T-cell (primary cell): ENCODE measurements at places on chromosomes 4 and X.
A peak's percentile ranks its signal among the peaks of the same experiment; 100 is the strongest.

DNA sequence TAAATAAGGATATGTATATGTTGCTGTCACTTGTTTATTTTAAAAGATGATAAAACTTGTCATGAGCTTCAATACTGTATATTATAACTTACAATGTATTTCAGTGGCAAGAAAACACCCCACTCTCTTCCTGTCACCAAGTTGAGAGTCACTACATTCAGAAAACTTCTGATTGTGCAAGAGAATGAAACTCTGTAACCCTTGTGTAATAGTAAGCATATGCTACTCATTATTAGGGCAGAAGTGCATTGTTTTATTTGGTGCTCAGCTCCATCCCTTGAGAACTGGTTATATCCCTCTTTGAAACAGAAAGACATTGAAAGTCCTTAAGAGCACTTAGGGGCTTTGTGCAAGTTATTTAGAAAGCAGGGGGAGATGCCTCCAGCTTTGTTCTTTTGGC lies 594.5 kb downstream of the ARAP2 start:
- DNase-seq = no peak
- no peaks in the 10 kb centered on the region for H3K27me3 ChIP-seq
- no peaks in the 10 kb centered on the region for H3K4me1 ChIP-seq
- no peaks in the 10 kb centered on the region for H3K36me3 ChIP-seq
- no peak overlapping the region for H3K27ac ChIP-seq
- no peak overlapping the region for H3K4me3 ChIP-seq

GRCh38 chr4:137359691-137360315 lies 172.5 kb downstream of the PCDH18 start:
- no peaks in the 10 kb centered on the region for H3K36me3 ChIP-seq
- no peaks in the 10 kb centered on the region for H3K27me3 ChIP-seq
- no peaks in the 10 kb centered on the region for H3K4me1 ChIP-seq

DNA sequence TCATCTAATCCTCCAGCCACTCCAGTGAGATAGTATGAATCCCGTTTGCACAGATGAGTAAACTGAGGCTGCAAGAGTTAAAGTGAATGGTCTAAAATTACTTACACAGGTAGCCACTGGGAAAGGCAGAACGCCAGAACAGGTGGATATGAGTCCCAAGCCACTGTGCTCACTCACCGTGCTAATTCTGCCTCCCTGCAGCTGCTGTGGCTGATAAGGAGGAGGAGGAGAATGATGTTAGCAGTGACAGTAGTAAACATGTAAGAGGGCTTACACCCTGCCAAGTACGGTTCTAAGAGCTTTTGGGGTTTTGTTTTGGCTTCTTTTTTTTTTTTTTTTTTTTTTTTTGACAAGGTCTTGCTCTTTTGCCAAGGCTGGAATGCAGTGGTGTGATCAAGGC lies 90.5 kb upstream of the PRPS2 start:
- no peaks in the 10 kb centered on the region for H3K27me3 ChIP-seq
- no peak overlapping the region for H3K4me3 ChIP-seq
- DNase-seq = no peak
- H3K4me1 ChIP-seq = no peaks in the 10 kb centered on the region
- H3K27ac ChIP-seq = no peak overlapping the region

GRCh38 chr4:184968784-184969201 lies 49.5 kb upstream of the HELT start:
- no peaks in the 10 kb centered on the region for H3K36me3 ChIP-seq
- no peaks in the 10 kb centered on the region for H3K4me1 ChIP-seq
- H3K4me3 ChIP-seq = no peak overlapping the region
- DNase-seq = no peak
- H3K27ac ChIP-seq = no peak overlapping the region
- H3K27me3 ChIP-seq = no peaks in the 10 kb centered on the region

GRCh38 chr4:185597532-185598188 lies 62.4 kb upstream of the PDLIM3 start:
- H3K4me3 ChIP-seq = no peak overlapping the region
- H3K4me1 ChIP-seq = no peaks in the 10 kb centered on the region
- H3K36me3 ChIP-seq = no peaks in the 10 kb centered on the region
- DNase-seq = peak; percentile 59
- H3K27ac ChIP-seq = no peak overlapping the region

DNA sequence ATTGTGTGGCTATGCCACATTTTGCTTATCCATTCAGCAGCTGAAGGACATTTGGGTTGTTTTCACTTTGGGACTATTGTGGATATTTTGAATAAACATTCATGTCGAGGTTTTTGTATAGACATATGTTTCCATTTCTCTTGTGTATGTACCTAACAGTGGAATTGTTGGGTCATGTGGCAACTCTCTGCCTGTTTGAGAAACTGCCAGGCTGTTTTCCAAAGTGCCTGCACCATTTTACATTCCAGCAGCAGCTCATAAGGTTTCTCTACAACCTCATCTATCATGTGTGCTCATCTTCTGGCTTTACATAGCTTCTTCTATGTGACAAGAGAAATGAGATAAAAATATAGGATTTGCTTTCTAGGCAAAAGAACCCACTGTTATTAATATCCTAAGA lies 29.5 kb upstream of the TSPAN5 start:
- no peak for DNase-seq
- peak overlapping the region; percentile 39 for H3K27ac ChIP-seq
- peaks cover 12% of the 10 kb centered on the region for H3K4me1 ChIP-seq
- H3K4me3 ChIP-seq = no peak overlapping the region
- no peaks in the 10 kb centered on the region for H3K36me3 ChIP-seq
- H3K27me3 ChIP-seq = no peaks in the 10 kb centered on the region

DNA sequence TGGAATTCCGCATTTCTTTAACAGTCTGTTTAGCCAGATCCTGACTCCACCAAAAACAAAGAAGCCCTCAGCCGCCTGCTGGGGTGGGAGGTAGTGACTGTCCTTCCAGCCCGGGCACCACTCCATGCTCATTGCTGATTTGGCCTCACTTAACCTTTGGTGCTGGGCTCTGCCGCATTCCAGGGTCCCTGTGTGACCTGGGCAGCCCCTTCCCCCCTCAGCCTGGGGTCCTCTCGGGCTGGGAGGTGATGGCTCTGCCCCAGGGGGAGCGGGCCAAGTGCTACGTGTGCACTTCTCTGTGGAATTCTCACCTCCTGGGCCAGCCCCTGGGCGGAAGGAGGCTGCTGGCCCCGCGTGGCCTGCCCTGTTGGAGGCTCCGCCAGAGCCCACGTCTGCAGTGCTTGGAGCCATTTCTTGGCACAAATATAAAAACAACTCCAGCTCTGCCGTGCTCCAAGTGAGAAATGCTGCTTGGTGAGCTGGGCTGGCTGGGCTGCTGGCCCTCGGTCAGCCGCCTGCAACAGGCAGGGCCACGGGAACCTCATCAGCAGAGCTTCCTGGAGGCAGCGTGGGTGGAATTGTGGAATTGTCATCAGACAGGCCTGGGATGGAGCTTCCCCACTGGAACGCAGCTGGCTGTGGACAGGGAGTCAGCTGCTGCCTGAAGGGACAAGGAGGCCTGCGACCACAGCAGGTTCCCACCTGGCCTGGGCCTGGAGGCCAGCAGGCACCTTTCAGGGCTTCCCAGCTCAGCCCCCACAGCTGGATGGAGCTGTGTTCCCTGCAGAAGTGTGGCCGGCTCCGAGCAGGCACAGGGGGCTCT lies 66.0 kb downstream of the TRMT44 start:
- H3K27ac ChIP-seq = no peak overlapping the region
- H3K36me3 ChIP-seq = no peaks in the 10 kb centered on the region
- no peaks in the 10 kb centered on the region for H3K4me1 ChIP-seq
- no peak overlapping the region for H3K4me3 ChIP-seq
- DNase-seq = no peak
- no peaks in the 10 kb centered on the region for H3K27me3 ChIP-seq

GRCh38 chr4:175325230-175325629 lies 407.1 kb downstream of the ADAM29 start:
- no peak overlapping the region for H3K4me3 ChIP-seq
- no peaks in the 10 kb centered on the region for H3K27me3 ChIP-seq
- no peak overlapping the region for H3K27ac ChIP-seq
- H3K4me1 ChIP-seq = no peaks in the 10 kb centered on the region
- no peaks in the 10 kb centered on the region for H3K36me3 ChIP-seq

GRCh38 chr4:133865612-133866327 lies 335.8 kb downstream of the PABPC4L start:
- H3K27ac ChIP-seq = no peak overlapping the region
- no peak overlapping the region for H3K4me3 ChIP-seq
- DNase-seq = no peak
- H3K36me3 ChIP-seq = no peaks in the 10 kb centered on the region

- no peak overlapping the region for H3K27ac ChIP-seq
- H3K27me3 ChIP-seq = no peaks in the 10 kb centered on the region
- H3K4me3 ChIP-seq = no peak overlapping the region
- no peaks in the 10 kb centered on the region for H3K36me3 ChIP-seq
- H3K4me1 ChIP-seq = no peaks in the 10 kb centered on the region
Measured at GRCh38 chrX:22134681-22135080, 102.6 kb downstream of the PHEX start.

- DNase-seq = no peak
- no peaks in the 10 kb centered on the region for H3K4me1 ChIP-seq
- no peaks in the 10 kb centered on the region for H3K27me3 ChIP-seq
- no peaks in the 10 kb centered on the region for H3K36me3 ChIP-seq
- no peak overlapping the region for H3K4me3 ChIP-seq
Measured at GRCh38 chrX:106954041-106954440, 33.8 kb downstream of the CLDN2 start.

GRCh38 chr4:158068068-158068467 lies 104.8 kb downstream of the GASK1B start:
- no peak overlapping the region for H3K27ac ChIP-seq
- DNase-seq = no peak
- H3K4me1 ChIP-seq = no peaks in the 10 kb centered on the region
- H3K36me3 ChIP-seq = no peaks in the 10 kb centered on the region

- no peaks in the 10 kb centered on the region for H3K36me3 ChIP-seq
- H3K4me3 ChIP-seq = no peak overlapping the region
- H3K27me3 ChIP-seq = no peaks in the 10 kb centered on the region
- no peak overlapping the region for H3K27ac ChIP-seq
- DNase-seq = no peak
- H3K4me1 ChIP-seq = peaks cover 13% of the 10 kb centered on the region
Measured at GRCh38 chrX:119763836-119764387, 5.5 kb downstream of the SOWAHD start.

DNA sequence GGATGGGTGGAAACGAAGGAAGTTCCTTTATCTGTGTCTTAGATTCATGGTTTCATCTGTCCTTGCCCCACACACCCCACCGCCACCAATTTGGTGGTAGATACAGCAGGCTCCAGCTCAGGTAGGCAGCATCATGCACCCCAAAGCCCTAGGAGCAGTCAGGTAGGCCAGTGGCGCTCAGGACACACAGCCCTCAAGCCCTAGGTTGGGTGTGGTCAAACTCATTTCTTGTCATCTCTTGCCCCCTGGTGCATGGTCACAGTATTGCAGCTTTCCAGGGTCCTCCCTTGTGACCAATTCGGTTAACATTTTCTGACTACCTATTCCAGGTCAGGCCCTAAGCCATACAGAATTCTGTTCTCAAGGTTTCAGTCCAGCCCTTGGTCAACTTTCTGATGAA lies 14.5 kb upstream of the PRRG3 start:
- no peaks in the 10 kb centered on the region for H3K27me3 ChIP-seq
- H3K27ac ChIP-seq = no peak overlapping the region
- no peaks in the 10 kb centered on the region for H3K36me3 ChIP-seq
- H3K4me1 ChIP-seq = no peaks in the 10 kb centered on the region
- H3K4me3 ChIP-seq = no peak overlapping the region

DNA sequence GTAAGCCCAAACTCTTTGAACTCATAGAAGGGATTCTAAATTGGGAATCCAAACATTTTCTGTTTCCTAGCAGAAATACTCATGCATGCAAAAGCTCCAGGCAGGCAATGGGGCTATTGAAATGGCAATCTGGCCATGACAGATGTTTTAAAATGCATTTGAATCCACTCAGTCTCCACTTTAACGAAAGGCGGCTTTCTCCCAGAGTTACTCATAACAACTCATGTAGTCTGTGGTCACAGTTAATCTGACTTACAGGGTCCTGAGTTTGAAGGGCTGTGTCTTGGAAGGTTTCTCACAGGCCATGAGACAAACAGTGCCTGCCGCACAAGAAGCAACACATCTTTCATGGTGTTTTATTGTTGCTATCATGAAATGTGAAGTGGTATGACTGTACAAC lies 185.7 kb downstream of the AMELX start:
- no peaks in the 10 kb centered on the region for H3K27me3 ChIP-seq
- H3K4me1 ChIP-seq = no peaks in the 10 kb centered on the region
- H3K4me3 ChIP-seq = no peak overlapping the region
- no peak overlapping the region for H3K27ac ChIP-seq

GRCh38 chrX:18537524-18537923 lies 112.1 kb downstream of the CDKL5 start:
- H3K27me3 ChIP-seq = no peaks in the 10 kb centered on the region
- DNase-seq = no peak
- H3K4me3 ChIP-seq = no peak overlapping the region
- H3K36me3 ChIP-seq = no peaks in the 10 kb centered on the region

DNA sequence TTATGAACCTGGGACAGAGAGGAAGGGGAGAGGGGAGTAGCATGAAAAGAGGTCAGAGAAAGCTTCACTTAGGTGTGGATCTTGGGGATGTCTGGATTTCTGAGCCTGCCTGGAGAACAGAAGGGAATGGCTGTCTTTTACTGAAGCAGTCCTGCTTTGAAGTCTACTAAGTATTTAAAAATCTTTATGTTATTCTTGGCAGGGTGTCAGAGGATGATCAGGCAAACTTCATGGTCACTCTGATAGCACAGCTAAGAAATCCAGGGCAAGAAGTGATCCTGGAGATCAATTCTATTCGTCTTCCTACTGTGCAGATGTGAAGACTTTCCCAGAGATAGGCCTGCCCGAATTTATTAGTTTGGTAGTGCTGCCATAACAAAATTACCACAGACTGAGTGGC lies 464.4 kb upstream of the BOD1L1 start:
- H3K27me3 ChIP-seq = no peaks in the 10 kb centered on the region
- H3K27ac ChIP-seq = no peak overlapping the region
- H3K36me3 ChIP-seq = no peaks in the 10 kb centered on the region
- H3K4me1 ChIP-seq = no peaks in the 10 kb centered on the region
- no peak overlapping the region for H3K4me3 ChIP-seq
- DNase-seq = no peak

DNA sequence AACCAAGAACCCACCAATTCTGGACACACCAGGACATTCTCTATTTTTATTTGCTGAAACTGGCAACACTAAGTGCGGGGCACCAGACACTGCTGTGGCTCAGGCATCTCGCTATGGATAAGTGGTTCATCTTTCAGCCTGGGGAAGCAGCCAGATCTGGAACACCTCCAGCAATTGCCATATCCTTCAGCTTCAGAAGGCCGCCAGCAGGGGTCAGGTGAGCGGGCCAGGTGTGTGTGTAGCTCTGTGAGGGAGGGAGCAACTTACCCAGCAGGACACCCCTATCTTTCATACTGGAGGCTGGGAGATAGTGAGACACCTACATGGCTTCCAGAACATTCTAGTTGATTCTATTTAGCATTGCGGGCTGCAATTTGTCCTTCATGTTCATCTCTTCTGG lies 57.0 kb upstream of the GBA3 start:
- H3K36me3 ChIP-seq = no peaks in the 10 kb centered on the region
- no peak overlapping the region for H3K27ac ChIP-seq
- H3K4me3 ChIP-seq = no peak overlapping the region
- no peaks in the 10 kb centered on the region for H3K4me1 ChIP-seq
- DNase-seq = no peak
- H3K27me3 ChIP-seq = no peaks in the 10 kb centered on the region
